ENCODE measurements at places on chromosomes 2 and 18.
A peak's percentile ranks its signal among the peaks of the same experiment; 100 is the strongest.

DNA sequence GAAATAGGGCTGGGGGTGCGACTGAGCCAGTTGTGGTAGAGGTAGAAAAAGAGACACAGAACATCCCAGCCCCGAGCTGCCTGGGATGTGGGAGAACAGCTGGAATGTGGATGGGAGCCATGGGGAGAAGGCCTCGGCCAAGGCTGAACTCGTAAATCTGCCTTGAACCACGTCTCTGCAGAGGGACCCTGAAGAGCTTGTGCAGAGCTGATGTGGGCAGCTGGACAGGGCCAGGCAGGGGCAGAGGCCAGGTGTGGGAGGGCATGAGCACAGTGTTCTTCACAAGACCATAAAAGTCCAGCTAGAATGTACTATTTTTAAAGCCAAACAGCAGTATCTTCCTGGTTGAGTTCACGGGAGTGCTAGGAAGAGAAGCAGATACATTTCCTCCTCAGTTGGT is 5.7 kb downstream of the TCF23 start:
- no peak for DNase-seq

- no peak for DNase-seq
Observed at GRCh38 chr2:42359304-42359964, 1.6 kb downstream of the COX7A2L start.

DNA sequence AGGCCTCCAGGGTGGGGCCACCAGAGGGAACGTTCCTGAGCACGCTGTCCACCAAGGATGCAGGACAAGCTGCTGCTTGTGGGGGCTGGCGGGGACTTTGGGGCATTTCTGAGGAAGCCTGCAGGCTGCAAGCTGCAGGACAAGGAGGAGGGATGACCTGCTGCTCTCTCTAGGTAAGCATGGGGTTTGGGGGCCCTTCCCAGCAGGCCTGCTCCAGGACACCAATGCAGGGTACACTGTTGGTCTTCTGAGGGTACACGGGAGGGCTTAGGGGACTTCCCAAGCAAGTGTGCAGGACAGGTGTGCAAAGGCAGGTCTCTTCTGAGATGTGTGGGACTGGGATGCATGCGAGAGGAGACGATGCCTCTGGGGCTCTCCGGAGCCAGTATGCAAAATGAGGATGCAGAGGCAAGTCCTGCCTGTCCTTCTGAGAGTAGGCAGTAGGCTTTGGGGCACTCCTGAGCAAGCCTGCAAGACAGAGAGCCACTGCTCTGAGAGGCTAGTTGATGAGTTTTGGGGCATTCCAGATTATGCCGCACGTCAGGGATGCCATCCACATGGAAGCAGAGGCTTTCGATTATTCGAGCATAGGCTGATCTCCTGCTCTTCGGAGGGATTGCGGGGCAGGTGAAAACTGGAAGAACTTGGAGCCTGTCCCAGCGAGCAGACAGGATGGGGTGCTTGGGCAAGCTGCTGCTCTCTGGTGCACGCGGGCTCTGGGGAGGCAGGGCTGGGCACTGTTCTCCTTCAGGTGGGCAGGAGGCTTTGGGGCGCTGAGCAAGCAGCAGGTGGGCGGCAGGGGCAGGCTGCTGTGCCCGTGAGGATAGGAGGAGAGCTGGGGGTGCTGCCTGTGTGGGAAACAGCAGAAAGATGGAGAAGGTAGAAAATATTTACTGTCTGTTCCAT is 44.6 kb downstream of the CNGA3 start:
- DNase-seq: no peak

- no peak for DNase-seq
Observed at GRCh38 chr2:108577099-108577498, 42.8 kb downstream of the LIMS1 start.

GRCh38 chr2:15299904-15300520 is 261.1 kb downstream of the NBAS start:
- no peak for DNase-seq

- DNase-seq: no peak
Observed at GRCh38 chr2:217160978-217161973, 301.4 kb upstream of the TNP1 start.

DNA sequence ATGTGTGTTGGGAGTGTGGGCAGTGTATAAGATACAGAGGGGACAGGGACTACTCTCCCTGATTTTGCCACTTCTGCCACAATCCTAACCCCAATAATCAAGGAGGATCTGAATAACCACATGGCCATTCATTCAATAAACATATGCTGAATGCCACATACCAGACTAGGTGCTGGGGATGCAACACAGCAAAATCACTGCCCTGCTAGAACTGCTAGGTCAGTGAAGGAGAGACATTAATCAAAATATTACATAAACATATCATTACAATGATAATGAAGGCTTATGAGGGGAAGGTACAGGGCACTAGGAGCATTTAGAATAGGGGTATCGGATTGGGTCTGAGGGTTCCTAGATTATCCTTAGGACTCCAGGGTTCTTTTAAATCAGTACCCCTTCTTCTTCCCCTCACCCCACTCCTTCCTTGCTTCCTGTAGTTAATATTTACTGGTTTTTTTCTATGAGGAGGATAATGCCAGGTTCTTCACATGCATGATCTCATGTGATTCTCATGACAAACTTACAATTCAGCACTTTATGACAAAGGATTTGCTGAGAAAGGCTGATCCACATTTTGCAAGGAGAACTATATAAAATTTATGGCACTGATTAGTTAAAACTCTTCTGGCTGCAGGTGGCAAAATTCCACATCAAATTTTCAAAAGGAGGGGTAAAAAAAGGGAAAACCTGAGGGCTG is 56.4 kb upstream of the PCBP1 start:
- no peak for DNase-seq

DNA sequence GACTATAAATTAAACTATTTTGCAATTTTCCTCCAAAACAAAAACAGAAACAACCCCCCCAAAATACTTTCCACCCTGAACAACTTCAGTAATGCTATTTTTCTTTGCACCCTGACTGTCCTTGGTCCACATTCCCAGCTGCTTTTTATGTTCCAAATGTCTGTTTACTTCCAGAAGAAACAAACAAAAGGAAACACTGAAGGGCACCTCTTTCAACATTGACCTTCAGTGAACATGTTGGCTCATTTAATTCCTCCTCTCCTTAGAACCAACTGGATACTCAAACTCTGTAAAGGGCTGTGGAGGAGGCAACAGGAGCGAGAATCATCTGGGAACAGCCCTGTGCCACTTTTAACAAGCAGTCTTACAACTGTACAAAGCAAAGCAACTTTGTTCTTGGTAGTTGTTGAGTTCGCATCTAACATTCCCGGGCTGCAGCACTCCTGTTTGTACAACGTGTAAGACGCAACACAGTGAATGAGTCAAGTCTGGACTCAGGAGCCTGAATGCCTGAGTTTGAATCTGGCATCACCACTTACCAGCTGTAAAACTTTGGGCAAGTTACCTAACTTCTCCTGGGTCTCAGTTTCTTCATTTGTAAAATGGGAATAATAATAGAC is 111.4 kb upstream of the GATA6 start:
- DNase-seq: peak; percentile 53

DNA sequence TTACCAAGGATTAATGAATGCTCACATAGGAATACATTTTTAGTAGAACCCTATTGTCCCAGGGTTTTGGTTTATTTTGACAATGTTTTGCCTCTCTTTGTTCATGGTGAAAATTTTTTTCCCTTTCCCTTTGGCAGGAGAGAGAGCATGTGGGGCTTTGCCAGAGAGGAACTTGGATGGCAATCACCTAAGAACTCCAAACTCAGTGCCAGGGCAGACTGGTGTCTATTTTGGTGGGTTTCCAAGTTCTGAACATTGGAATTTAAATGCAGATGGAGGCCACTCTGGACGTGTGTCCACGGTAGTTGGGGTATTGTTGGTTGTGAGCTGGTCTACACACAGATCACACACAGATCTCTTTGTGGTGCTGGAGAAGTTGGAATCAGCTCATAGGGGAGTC is 2091.1 kb upstream of the PIK3C3 start:
- DNase-seq: no peak

- no peak for DNase-seq
Observed at GRCh38 chr2:20539133-20539719, 92.4 kb downstream of the RHOB start.

DNA sequence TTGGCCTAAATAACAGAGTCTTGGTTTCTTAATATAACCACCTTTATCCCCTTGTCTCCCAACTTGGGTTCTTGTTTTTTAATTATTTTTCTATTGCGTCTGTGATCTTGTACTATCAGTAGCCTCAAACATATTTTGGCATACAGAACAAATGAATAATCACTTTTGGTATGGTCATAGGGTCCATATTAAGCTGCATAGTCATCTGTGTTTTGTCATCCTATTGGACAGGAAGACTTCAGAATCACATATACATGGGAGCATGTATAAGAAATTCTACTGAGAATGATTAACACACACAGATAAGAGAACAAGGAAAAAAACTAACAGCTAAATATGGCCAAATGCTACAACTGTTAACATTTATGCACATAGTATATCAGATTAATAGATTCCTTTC is 126.0 kb downstream of the MEP1B start:
- DNase-seq: no peak

DNA sequence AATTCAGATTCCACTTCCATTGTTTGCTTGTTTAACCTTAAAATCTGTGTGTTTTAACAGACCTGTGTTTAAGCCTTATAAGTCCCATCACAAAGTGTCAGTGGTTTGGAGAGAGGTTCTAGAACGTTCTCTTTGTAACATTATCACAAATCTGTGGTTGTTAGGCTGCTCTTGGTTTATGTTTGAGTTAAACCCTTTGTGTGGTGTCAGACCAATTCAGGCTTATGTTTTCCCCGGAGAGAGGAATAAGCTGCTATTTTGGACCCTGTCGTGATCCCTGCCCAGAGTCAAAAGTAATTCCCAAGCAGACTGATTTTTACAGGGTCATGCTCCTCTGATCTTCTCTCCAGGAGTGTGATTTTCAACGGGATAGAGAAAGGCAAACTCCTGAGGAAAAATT is 43.8 kb upstream of the LTBP1 start:
- no peak for DNase-seq

GRCh38 chr2:10286216-10287037 is 16.3 kb upstream of the HPCAL1 start:
- no peak for DNase-seq

- DNase-seq: no peak
Observed at GRCh38 chr2:66840321-66841002, 405.5 kb downstream of the MEIS1 start.

GRCh38 chr2:48589170-48589767 is 28.4 kb upstream of the GTF2A1L start:
- DNase-seq: peak; percentile 36

GRCh38 chr2:198873503-198874471 is 584.0 kb downstream of the SATB2 start:
- DNase-seq: no peak

GRCh38 chr2:134336352-134336751 is 82.5 kb downstream of the MGAT5 start:
- no peak for DNase-seq

GRCh38 chr2:3035385-3036050 is 342.1 kb downstream of the EIPR1 start:
- DNase-seq: no peak

DNA sequence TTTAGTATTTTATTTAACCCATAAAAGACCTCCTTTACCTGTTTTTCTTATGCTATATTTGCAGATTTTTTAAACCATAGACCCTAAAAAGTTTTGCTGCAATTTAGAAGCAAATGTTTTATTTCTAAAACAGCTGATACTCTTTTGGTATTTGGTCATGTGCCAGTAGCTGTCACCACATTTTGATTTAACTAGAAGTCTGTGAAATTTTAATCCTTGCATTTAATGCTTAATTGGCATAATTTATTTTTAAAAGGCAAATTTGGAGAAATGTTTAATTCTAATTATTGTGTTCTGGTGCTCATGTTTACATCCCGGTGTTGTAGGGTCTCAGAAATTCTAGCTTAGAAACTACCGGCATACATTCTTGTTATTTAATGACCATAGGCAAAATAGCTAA is 111.8 kb downstream of the TTC27 start:
- DNase-seq: no peak

DNA sequence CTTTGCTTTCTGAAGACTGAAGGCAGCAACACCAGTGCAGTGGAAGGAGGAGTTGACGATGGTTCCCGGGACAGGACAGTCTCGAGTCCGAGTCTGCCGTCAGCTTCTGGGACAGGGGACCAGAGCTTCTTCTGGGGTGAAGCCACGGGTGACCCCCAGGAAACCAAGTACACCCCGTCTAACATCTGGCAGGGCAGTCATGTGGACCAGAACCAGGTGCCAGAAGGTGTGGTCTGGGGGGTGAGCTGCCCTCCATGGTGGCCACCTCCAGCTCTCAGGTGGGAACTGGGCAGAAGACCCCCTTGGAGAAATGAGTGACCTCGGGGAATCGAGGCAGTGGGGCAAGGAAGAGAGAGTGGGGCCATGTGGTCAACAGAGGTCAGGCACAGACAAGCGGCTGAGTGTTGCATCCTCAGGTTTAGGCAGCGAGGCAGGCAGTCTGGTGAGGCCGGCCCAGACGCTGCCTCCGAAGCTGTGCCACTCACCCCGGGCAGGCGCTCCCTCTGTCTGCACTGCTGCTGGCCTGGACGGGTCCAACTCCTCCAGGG is 204.3 kb downstream of the HDAC4 start:
- DNase-seq: peak; percentile 16

DNA sequence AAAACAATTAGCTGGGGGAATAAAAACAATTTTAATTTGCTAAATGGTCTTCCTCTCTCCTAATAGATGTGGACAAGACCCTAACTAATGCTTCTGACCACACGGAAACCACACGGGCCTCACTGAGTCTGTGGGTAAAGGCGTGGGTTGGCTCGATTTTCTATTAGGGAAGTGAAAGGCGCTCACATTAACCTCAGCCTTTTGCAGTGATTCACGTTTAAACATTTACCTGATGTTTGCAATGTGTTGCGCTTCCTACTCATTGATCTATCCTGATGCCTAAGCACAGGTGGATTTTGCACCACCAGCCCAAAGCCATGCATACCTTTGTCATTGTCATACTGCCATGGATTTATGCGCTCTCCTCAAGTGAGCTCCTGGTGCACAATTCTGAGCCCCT is 35.6 kb upstream of the NRP2 start:
- DNase-seq: no peak

- DNase-seq: no peak
Observed at GRCh38 chr18:36756242-36756641, 72.6 kb downstream of the TPGS2 start.

- no peak for DNase-seq
Observed at GRCh38 chr2:26300234-26300925, 45.6 kb upstream of the SELENOI start.

DNA sequence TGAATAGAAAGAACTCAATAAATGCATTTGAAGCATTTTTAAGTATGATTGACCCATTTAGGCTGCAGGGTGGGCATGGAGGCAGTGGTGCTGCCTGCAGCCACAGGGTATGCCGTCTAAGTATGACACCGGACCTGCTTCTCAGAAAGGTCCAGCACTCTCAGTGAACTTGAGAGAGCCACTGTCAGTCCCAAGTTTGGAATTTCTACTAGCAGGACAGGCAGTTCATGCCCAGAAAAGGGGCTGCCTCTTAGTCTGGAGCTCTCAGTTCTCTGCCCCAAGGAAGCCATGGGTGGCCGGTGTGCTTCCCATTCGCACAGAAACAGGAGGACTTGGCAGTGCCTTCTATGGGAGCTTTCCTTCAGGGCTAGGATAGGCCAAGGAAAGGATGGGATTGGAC is 24.0 kb upstream of the MYCN start:
- DNase-seq: no peak

GRCh38 chr2:48430528-48431094 is 99.3 kb upstream of the STON1 start:
- DNase-seq: no peak

GRCh38 chr2:56474412-56475158 is 290.8 kb downstream of the CCDC85A start:
- DNase-seq: no peak

Measured in adrenal gland (tissue), 19 donors.